ENCODE measurements at places on chromosomes 7 and 10.

DNA sequence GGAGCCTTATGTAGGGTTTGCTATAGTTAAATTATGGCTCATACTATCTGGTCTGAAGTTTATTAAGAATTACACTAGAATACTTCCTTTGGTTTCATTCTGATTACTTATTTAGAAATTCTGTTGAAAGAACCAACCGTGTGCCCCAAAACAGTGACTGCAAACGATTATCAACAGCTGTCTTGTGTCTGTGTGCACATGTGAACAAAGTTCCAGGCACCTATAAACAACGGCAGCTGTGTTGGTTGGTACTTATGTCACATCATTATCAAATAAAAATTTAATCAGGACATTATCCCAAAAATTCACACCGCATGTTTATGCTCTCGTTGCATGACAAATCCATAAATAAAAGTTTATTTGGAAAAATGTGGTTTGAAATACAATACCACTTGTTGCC, 80.6 kb downstream of the USP6NL start:
- DNase-seq: no peak

DNA sequence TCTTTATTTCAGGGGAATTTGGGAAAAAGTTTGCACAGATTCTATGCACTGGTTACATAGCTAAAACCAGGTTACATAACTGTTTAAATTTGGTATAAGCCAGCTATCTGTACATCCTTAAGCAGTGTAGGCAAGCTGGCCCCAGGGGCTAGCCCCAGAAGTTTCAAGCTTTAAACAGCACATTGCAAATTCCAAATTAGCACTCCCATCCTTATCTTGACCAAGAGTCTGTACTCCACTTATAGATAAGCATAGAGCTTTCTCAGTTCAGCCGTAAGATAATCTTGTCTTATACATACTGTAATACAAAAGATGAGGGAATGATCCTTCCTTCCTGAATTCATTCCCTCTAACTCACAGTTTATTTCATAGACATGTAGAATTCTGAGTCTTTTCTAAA, 109.3 kb downstream of the SPAG6 start:
- DNase-seq: no peak

DNA sequence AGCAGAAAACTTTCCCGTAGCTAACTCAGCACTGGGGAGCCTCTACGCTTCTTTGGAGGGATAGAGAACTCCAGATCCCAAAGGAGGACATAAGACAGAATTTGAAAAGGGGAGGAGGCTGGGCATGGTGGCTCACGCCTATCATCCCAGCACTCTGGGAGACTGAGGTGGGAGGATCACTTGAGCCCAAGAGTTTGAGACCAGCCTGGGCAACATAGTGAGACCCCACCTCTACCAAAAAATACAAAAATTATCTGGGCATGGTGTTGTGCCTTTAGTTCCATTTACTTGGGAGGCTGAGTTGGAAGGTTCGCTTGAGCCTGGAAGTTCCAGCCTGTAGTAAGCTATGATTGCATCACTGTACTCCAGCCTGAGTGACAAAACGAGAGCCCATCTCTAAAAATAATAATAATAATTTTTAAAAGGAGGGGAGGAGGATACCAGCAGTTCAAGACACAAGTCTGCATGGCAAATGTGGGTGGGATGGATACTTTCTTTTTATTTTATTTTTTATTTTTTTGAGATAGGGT, 165.9 kb upstream of the SH2B2 start:
- DNase-seq: no peak

GRCh38 chr7:108407676-108408075, 48.6 kb downstream of the NRCAM start:
- DNase-seq: no peak

DNA sequence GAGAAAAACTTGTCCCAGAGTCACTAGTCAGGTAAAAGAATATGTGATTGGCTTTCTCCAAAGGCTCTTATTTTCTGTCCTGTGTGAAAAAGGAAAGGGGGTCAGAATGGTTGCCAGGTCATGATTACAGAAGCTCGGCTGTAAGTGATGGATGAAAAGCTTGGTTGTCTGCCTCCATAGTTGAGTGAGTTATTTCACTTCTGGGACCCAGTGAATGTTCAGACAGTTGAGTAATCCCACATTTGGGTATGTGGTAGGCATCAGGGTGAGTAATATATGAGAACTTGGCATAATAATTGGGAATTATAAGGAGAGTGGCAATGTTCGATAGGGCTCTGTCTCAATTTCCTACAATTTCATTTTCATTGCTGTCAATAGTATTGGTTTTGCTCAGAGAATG, 72.5 kb downstream of the BBS9 start:
- DNase-seq: no peak
